ENCODE measurements at places on chromosomes 5 and 9.

GRCh38 chr5:154117050-154117449 lies 73.5 kb upstream of the GALNT10 start:
- no peak for DNase-seq

DNA sequence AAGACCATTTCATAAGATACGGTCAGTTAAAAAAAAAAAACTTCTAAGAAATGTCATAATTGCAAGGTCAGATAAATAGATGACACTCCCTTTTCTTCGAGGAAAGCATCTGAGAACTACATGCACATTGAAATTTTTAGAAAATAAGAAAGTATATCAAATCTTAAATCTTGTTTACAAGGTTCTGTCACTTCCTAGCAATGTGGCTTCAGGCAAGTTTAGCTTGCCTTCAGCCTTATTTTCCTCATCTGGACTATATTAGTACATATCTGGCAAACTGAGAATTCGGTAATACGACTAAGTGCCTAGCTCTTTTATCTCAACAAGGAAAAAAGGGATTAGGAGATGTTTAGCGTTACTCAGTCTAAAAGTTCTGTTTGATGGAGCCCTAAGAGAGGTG lies 32.5 kb upstream of the OR2K2 start:
- DNase-seq, result no peak

- DNase-seq, result no peak
Observed at GRCh38 chr5:68438876-68439275, 223.3 kb downstream of the PIK3R1 start.

GRCh38 chr9:83583151-83584014 lies 39.6 kb upstream of the IDNK start:
- peak; percentile 4 for DNase-seq

- no peak for DNase-seq
Observed at GRCh38 chr9:36113999-36114398, 22.5 kb upstream of the GLIPR2 start.

DNA sequence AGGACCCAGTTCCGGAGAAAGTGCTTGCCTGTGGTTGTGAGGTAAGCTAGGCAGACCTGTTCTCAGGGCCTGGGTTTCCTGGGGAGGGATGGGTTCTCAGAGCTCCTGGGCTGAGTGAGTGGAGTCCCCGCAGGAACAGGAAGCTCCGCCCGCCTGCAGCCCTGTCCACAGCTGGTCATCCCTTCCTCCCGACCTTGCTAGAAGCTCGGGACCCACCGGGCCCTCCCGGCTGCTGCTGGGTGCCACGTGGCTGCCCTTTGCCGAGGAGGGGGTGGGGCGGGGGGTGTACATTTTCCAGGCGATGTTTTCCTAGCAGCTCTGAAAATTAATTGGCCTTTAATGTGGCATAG lies 198.1 kb downstream of the C9orf50 start:
- DNase-seq, result no peak

GRCh38 chr5:74529101-74529500 lies 111.4 kb downstream of the ENC1 start:
- no peak for DNase-seq

GRCh38 chr9:2181792-2182191 lies 166.6 kb downstream of the SMARCA2 start:
- peak; percentile 11 for DNase-seq

GRCh38 chr9:90795871-90796317 lies 5.7 kb upstream of the SYK start:
- DNase-seq, result no peak

DNA sequence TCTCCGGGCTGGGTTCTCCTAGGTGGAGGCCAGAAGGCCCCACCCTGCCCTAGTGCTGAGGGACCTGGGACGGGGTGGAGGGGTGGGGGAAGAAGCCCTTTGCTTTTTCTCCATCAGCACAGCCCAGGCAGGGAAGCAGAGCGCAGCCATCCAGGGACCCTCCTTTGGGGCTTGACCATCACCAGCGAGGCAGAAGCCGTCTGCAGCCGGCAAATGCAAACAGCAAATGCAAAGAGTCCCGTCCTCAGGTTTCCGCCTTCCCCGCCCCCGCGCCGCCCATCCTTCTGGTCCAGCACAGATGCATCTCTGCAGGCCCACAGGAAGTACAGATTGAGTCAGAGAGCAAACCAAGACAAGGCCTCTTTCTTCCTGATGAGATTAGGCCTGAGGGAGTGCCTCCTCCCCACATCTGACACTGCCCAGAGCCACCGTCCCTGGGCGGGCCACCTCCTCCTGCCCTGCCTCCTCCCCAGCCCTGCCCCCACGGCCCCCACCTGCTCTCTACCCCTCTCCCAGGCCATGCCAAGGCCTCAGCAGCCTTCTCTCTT lies 23.4 kb downstream of the CORO2A start:
- DNase-seq, result no peak

DNA sequence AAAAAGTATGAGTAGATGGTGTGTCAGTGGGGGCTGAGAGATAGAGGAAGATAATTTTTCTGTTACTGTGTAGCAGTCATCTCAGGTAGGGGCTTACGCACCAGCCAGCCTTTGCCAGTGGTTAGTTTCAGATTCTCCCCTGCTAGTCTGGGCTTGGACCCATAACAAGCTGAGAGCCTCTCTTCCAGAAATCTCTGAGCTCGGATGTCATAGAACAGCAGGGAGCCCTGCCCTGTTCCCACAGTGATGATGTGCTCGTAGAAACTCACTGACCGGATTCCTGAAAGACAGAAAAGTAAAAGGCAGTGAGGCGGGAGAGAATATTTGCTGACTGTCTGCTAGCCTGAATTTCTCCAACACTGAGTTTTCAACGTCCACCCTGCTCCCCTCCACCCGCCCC lies 37.2 kb downstream of the DCAF12 start:
- DNase-seq, result no peak

DNA sequence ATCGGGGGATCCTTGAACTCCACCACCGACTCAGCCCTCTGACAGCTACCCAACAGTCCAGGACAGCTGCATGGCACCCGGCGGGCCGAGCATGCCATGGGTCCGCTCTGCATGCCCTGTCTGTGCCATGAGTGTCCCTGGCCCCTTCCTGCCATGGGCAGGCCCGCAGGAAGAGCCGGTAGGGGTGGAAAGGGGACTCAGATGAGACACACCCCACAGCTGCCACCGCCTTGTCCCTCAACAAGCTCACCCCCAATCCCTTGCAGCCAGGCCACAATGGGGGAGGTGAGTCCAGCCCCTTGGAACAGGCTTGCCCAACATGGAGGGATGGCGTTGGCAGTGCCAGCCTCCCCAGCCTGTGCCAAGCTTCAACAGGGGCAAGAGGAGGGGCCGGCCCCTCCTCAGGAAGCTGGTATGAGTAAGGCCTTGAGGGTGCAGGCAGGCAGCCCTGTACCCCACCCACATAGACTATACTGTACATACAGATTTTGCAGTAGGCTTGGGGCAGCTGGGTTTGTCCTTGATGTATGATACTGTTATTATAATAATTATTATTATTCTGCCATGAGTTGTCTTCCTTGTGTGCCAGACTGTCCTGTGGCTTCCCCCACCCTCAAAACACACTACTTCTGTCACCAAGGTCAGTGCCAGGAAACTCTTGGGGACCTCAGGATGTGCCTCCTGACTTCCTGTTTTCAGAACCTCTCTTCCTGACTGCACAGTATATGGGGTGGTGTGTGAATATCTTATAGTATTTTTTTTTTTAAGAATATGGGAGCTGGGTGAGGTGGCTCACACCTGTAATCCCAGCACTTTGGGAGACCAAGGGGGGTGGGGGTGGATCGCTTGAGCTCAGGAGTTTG lies 12.0 kb upstream of the SLC34A1 start:
- no peak for DNase-seq

DNA sequence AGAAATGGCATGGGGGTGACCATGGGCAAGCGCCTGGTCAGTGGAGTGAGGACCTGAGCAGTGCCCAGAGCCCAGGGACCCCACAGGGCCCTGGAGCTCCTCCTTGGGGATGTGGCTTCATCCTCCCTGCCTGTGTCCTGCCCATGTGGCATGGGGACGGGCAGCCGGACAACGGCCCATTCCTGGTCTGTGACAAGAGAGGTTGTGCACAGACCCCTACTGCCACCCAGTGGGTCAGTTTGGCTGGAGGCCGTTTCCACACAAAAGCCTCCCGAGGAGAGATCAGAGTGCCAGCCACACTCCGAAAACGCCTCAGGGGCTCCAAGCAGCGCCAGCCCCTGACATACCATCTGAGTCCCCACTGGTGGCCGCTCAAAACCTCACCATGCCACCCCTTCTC lies 19.8 kb downstream of the SLC6A18 start:
- DNase-seq, result no peak

GRCh38 chr5:143201589-143201988 lies 201.9 kb downstream of the NR3C1 start:
- DNase-seq, result no peak

- DNase-seq, result no peak
Observed at GRCh38 chr5:7811715-7812114, 39.2 kb downstream of the CFAP90 start.

DNA sequence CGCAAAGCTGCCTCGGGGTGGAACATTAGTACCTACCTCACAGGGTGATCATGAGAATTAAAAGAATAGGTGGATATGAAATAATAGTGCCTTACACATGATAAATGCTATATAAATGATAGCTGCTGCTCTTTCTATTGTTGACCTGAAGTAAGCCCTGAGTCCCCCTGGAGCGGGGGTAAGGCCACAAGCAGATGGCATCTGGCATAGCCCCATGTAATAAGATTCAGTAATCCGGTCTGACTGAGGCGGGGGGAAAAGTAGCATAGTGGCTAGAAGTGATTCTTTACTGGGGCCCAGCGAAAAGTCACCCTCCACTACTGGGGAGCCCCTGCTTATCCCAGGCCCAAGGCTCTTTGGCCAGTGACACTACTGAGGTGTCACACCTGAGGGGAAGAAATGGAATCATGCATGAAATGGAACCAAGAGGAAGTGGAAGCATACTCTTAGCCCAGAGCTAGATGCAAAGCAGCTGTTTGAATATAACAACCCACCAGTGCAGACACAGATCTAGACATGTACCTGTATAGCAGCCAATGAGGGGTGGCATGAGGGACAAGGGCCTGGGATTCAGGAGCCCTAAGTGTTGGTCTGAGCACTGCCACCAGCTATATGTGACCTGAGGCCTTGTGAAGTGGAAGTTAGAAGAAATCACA lies 16.1 kb upstream of the FGFR4 start:
- no peak for DNase-seq

GRCh38 chr5:117731446-117731845 lies 1156.8 kb upstream of the SEMA6A start:
- DNase-seq, result no peak

DNA sequence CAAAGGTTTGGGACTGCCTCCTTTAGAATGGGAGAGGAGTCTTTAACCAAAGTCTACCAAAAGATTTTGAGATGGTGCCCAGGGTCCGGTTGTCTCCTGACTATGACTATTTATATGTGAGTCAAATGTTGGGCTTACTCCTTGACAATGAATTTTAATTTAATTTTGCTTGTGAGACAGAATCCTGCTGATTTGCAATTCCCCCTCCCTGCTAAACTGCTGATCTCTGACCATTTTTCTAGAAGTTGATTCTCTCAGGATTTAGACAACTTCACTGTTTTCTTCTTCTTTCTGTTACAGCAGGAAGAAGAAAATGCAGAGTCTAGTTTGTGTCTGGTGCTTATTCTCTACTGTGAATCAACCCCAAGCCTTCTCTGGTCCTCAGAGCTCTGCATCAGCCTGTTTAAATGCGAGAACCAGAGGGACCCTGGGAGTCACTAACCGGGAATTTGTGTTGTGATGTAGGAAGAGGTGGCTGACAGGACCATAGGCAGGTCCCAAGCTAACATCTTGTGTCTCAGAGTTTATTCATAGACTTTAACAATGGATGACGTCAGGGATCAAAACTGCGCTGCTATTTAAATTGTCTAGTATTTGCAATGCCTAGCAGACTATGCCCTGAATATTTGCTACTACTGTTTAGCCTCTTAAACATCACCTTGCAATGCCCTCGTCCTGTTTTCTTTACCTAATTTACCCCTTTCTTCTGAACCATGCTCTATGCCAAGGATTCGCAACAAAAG lies 124.0 kb upstream of the TAF11L2 start:
- DNase-seq, result no peak

- no peak for DNase-seq
Observed at GRCh38 chr5:113280541-113280940, 154.2 kb downstream of the TSSK1B start.

GRCh38 chr5:146072595-146072994 lies 32.8 kb downstream of the PLAC8L1 start:
- DNase-seq, result no peak

DNA sequence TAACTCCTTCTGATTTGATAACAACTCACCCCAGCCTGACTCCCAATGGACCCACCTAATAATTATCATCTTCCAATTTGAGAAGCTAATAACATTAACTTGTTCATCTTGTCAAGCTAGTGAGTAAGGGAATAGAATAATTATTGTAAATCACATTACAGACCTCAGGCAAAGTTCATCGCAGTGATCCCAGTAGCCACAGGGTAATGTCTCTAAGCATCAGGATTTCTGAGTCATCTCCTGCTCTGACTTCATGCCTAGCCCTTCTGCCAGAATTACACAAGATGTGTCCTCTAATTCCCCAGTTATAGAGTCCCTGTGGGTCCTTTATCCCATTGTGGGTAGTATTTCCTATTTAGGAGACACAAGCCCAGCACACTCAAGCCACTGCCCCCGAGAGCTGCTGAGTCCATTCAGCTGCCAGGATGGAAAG lies 365.7 kb downstream of the DEPDC1B start:
- DNase-seq, result no peak

DNA sequence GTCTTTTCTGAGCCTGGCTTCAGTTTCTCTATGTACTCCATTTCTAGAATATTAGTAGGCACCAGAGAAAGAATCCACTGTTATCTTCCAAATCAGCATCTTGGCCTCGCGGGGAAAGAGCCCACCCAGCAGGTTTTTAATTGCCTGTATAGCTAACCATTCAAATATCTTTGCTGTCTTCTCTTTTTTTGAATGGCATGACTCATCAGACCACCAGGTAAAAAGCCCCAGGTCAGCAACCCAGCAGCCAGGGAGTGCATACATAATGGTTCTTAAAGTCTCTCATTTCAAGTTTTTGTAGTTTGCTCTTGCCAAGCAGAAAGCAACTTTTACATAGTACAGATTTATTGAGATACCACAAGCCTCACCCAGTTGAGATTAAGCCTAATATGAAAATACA lies 50.7 kb downstream of the TMEM167A start:
- DNase-seq, result no peak

DNA sequence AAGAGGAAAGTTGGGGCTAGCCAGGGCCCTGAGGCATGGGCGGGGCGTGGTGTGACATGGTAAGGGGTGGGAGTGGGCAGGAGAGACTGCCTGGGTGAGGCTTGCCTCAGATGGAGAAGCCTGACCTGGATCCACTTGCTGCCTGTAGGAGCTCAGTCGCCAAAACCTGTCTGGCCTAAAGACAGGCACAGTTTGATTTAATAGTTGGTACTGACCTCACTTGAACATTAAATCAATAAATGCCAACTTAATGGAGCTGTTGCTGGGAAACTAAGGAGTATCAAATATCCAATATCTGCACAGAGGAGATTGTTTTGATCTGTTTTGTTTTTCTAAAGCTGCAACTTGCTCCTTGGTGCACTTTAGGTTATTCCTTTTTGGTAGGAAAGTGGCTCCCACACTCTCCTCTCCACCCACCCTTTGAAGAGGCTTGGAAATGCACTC lies 86.4 kb downstream of the RCL1 start:
- no peak for DNase-seq

GRCh38 chr5:75320371-75320770 lies 16.6 kb upstream of the HMGCR start:
- no peak for DNase-seq

GRCh38 chr5:15718421-15719179 lies 218.6 kb downstream of the FBXL7 start:
- no peak for DNase-seq

GRCh38 chr5:178350361-178351220 lies 118.0 kb upstream of the PHYKPL start:
- no peak for DNase-seq

GRCh38 chr5:105903069-105903468 lies 1767.7 kb downstream of the EFNA5 start:
- DNase-seq, result no peak

Data from stimulated activated CD4-positive, alpha-beta T cell treated with anti-CD3 and anti-CD28 coated beads, Interleukin-1b, Interleukin-23, amount 100 ng/mL, for 4 hours (primary cell).